Breast epithelium (tissue), 4 donors: ENCODE measurements at places on chromosomes 7 and 10.
A peak's percentile ranks its signal among the peaks of the same experiment; 100 is the strongest.

GRCh38 chr10:114003161-114003941, 40.3 kb upstream of the ADRB1 start:
- DNase-seq = no peak

- no peak for DNase-seq
Measured at GRCh38 chr7:1829111-1829510, 159.0 kb downstream of the ELFN1 start.

DNA sequence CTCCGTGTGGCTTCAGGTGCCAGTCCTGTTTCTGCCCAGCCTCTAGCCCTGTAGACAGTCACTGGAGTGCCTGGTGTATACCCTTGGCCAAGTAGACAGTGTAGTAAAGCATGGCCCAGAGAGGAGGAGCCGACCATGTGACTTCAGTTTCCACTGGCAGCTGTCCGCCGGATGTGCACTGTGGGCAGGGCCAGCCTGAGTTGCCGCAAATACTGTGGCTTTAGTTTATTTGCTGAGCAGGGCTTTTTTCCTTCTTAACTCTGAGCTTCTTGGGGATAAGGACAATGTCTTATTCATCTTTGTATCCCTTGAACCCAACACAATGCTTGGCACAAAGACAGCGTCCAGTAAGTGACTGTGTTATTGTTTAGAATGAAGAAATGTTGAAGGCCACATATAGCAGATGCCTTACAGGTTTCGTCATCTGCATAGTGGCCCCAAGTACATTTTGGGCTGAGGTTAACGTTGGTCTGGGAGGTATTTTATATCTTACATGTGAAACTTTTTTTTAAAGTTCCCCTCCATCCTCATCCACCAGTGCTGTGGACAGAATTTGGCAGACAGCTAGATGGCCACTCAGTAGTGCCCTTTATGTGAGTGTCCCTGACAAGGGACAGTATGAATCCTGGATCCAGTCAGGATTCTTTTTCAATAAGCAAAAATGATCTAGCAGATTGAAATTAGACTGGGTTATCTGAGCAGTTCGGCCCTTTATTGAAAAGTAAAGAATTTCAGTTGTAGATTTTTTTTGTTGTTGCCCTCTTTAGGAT, 40.6 kb downstream of the CYP17A1 start:
- peak; percentile 73 for DNase-seq

DNA sequence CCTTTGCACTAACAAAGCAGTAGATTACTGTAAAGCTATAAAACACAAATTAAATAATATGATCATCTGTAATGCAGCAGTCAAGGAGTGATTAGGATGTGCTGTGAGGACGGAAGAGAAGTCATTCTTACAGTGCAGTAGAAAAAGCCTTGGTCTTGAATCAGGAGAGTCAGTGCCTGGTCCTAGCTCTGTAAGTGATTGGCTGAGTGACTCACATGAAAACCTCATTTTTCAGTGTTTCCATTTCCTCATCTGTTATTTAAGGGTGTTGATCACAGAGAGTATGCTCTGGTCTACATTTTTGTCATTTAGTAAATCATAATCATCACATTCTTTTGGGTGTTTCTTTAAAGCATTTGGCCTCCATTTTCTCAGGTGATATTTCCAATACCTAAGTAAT, 717.8 kb downstream of the LRMDA start:
- no peak for DNase-seq

DNA sequence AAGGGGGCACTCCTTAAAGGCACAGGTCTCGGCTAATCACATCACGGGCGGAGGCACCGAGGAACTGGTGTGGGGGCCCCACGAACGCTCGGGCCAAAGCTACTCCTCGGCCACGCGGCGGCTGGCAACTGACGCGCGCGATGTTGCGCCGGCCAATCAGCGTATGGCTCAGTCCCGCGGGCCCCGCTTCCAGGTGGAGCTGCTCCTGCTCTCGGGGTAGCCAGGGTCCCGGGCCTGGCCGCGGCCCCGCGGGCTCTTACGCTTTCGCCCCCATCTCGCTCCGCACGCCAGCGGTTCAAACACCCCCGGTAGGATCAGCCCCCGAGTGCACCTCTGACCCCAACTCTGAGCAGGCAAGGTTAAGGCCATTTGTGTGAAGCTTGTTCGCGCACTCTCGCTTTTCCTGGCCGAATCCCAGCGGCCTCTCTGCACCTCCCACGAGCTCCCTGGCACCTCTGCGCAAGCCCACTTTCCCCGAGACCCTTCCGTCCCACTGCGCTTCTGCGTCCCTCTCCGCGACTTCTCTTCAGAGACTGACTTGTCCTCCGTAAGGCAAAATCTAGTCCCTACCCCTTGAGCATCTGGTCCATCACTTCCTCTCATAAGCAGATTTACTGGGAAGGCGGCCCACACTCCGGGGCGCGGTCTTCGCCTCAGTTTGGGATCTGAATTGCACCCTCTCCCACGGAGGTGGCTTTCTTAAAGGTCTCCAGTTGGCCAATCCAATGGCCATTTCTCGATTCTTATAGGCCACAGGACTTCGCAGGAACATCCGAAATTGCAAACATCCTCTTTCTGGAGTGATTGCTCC, 200.9 kb upstream of the TBX20 start:
- no peak for DNase-seq

DNA sequence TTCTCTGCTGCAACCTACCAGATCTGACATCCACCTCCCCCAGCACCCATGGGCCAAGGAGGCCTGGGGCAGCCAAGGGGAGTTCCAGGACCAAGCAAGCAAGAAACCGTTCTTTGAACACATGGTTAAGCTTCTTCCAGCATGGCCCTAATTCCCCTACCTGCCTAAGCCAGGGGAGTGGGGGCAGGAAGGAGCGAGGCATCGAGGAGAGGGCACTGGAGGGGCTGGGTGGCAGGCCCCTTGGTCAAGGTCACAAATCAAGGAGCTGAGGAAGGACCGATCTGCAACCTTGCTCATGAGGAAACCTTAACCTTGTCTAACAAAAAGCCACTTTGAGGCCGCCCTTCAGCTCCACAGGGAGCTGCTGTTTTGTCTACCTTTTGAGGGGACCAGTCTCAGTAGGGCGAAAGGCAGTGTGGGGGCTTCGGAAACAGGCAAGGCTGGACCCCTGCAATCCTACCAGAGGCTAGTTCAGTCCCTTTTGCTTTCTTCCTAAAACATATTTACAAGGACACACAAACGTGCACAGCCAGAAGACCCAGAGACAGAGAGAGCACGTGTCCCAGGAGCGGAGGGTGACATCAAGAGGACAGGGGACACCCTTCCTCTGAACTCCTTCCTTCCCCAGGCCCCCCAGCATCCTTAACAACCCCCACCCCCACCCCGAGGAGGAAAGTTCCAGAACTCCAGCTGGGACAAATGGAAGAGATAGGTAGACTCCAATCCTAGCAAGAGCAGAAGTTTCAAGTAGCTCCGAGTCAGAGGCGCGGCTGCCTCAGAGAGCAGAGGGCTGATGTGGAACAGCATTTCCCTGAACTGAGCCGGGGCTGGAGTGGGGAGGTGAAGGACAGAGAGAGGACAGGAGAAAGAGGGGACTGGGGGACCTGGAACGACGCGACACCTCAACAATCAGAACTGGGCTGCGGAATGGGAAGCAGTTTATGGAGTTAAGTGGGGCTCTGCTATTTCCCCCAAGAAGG, 28.2 kb downstream of the SPOCK2 start:
- DNase-seq = no peak

DNA sequence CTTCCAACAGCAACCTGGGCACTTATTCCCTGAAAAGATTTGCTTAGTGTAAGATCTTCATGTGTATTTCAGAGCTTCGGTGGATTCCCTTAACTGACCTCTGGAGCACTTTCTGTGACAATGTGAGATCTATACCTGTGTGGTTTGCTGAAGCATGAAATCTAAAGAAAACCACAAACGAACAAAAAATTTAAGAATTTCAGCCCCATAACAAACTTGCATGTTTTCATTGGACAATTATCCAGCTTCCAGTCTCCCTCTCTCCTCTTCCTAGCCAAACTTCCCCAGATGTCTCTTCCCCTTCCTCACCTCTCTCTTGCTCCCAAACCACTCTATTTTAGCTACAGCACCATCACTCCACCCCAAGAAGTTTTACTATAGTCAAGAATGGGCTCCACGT, 279.9 kb upstream of the SORCS1 start:
- no peak for DNase-seq

DNA sequence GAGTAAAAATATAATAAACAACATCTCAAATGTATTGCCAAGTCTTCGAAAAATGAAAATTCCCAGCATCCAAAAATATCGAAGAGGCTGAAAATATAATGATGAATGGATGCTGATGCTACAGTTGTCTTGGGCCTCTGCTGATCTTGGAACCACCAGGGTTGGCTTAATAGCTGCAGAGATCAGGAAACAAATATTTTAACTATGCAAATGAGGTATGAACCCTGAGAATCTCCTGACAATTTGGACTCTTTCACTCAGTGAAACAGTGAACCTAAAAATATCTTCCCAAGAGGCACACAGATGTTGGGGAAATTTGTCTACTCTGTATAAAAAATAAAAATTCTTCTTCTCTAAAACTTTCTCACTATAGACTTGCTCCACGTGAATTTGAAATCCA, 97.7 kb upstream of the EGFR start:
- no peak for DNase-seq

DNA sequence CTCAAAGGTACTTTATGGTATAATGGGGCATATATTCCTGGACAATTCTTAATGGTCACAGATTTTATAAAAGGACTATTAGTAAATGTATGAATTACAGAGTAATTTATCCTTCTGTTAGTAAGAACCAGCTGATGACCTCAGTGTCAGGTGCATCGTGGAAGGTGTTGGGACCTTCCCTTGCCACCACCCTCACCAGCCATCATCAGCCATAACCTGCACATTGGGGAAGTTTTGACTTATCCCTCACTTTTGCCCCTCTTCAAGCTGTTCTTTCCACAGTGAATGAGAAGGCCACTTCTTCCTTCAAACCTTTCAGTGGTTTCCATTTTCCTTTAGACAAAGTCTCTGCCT, 52.2 kb downstream of the FIGNL1 start:
- no peak for DNase-seq

GRCh38 chr10:30036811-30037210, 22.6 kb downstream of the JCAD start:
- DNase-seq = no peak

DNA sequence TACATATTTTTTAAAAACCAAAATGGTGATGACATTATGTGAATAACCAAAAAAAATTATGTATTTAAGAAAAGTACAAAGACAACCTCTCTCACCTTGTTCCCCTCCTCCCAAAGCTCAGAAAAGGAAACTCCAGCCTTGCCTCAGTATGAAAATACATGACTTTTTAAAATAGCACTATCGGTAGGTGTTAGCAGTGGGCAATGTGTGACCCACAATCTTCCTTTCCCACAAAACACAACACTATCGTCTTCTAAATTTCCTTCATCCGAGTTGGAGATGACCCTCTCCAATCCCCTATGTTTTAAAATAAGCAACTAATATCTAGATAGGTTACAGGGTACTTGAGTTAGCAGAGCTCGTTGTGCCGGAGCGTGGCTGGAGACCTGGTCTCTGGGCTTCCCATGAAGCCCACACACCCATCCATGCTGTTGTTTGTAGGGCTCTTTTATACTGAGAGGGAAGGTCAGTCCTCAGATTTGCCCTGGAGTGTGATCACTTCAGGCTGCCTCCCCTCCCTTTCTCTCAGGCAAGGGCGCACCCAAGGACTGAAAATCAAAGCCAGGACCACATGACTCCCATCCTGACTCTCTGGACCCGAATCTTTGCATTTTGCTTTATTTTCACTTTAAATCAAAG, 107.6 kb downstream of the JAZF1 start:
- DNase-seq = no peak

DNA sequence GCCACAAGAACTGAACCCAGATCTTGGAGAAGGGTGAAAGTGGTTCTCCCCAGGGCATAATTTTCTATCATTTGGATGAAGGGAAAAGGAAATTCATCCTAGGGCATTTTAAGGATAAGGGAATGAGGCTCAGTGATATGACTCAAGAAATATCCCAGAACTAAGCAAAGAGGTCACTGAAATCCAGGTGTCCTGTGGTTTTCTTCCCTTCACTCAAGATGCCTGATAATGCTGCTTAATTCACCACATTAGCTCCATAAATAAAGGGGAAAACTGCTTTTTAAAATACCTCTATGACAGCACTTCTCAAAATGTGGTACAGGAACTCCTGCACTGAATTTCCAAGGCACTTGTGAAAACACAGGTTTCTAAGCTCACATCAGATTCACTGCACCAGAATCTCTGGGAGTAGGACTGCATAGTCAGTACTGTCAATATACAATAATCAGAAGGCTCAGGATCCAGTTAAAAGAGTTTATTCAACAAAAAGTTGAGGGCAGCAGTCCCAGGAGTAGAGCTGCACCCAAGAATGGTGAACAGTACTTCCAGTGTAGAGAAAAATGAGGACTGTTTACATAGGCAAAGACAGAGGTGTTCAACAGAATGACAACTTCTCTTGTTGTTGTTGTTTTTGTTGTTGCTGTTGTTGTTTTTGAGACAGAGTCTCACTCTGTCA, 2.9 kb downstream of the IFIT3 start:
- no peak for DNase-seq

- no peak for DNase-seq
Measured at GRCh38 chr10:24452030-24452429, 243.1 kb downstream of the KIAA1217 start.

DNA sequence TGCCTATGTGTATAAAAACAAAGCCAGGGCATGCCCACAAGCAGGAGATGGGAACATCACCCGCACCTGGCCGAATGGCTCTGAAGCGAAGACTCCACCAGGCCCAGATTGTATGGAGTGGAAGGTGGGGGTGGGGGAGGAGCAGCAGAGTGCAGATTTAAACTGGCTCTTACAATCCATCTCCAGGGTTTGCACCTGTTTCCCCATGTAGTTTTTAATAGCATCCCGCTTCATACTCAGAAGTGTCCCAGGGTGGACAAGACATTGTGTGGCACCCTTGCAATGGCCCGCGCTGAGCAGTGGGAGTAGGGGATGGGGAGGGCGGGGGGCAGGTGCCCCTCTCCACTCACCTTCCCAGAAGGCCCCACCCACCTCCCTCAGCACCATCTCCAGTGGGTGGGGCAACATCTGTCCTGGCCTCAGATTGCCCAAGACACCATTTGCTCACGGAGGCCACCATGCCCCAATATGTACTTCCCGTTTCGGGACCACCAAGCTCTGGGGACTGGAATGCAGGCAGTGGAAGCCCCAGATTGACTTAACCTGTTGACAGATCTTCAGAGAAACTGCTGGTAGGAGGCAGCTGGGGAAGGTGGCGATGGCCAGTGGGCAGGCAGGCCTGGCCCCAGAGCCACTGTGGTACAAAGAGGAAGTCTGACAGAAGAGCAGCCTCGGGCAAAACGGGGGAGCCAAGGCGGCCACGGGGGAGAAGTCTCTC, 23.0 kb downstream of the VSIR start:
- no peak for DNase-seq

GRCh38 chr7:47661051-47661714, 79.3 kb upstream of the TNS3 start:
- no peak for DNase-seq

- no peak for DNase-seq
Measured at GRCh38 chr10:96541921-96542320, 28.2 kb upstream of the TLL2 start.

GRCh38 chr7:47040795-47041347, 541.0 kb downstream of the TNS3 start:
- DNase-seq = no peak

GRCh38 chr10:57897611-57898010, 370.1 kb downstream of the IPMK start:
- no peak for DNase-seq
